Renal cortex interstitium (tissue), 15 donors: ENCODE measurements at places on chromosomes 12 and 14. TPM values are rescaled to one million over a fixed set of nuclear protein-coding genes. Genes with fewer than 3 reads are reported as not detected.

Gene KRT8
- polyA plus RNA-seq = 204 TPM

Gene SOAT2
- 2.3 TPM for polyA plus RNA-seq

Gene HSPB8
- polyA plus RNA-seq = 5.7 TPM

Gene GLIPR1L1
- polyA plus RNA-seq = not detected

Gene CABP1
- 4.6 TPM for polyA plus RNA-seq

Gene INHBC
- polyA plus RNA-seq = 0.32 TPM

Gene SIX4
- polyA plus RNA-seq = 7.7 TPM

Gene ENDOU
- 0.34 TPM for polyA plus RNA-seq

Gene PRICKLE1
- polyA plus RNA-seq = 47.2 TPM

Gene CCDC197
- polyA plus RNA-seq = not detected

Gene FBLN5
- polyA plus RNA-seq = 131 TPM

Gene KRT71
- not detected for polyA plus RNA-seq
